ENCODE measurements at places on chromosomes 3 and 15.

- no peak for DNase-seq
These were observed 17.9 kb upstream of the NR2C2 start for GRCh38 chr3:14929310-14930074.

DNA sequence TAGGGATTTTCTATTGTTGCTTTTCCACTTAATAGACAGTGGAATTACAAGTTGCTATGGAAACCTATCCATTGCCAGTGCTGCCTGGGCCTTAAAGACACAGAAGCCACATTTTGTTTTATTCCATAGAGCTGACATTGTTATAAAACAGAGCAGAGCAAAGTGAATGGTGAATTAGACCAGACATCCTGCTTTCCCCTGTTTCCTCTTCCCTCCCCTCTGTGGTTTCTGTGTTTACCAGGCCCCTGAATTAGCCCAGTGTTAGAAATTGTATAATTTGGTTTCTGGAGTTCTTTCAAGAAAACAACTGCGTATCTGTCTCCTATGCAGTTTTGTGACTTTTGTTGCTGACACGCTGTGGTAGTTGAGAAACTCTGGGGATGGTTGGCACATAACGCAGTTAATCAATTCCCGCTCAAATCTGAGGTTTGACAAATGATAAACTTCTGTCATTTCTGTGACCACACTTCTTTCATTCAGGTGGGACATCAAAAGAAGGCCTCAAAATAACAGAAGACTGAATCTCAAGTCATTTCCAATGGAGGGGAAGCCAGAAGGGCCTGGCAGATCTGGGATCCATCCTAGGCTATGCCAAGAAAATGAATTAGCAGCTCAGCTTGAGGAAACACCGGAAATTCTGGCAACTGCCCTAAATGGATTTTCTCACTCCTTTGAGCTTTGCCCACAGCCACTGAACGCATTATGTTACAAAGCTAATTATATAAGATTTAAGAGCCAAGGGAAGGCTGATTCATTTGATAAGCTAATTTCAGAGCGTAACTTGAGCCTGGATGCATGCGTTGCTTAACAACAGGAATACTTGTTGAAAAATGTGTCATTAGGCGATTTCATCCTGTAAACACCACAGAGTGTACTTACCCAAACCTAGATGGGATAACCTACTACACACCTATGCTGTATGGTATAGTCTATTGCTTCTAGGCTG is 46.9 kb downstream of the NR1D2 start:
- no peak for DNase-seq

- no peak for DNase-seq
These were observed 615 bp downstream of the HES1 start for GRCh38 chr3:194136519-194137007.

DNA sequence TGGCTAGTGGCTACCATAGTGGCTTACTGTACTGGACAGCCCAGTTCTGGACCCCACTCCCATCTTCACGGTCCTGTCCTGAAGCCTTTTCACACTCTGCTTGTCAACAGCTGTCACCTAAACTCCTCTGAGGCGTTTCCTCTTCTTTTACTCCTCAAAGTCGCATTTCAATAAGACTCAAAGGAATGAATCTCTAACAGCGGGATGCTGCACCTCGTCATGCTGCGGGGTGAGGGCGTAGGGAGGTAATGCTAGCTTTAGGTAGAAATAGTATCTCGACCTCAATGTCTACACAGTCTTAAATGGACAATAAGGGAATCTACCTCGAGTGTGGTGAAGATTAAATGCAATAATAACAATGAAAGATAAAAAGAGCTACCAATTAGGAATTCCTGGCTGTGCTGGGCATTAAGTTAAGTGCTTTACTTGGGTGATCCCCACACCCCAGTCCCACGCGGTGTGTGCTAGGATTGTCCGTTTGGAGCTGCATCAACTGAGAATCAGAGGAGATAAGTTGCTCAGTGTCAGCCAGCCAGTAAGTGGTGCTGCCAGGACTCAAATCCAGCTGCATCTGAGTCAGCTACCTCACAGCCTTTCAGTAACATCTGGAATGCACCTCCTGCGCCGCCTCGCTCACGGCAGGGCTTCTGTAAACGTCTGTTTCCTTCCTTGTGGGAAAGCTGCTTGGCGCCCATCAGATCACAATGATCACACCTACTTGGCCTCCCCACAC is 14.0 kb downstream of the PLA2G4D start:
- DNase-seq = no peak

All from CD4-positive, alpha-beta T cell treated with Interleukin-1 beta for 1 hour (primary cell).